Erythroblast (primary cell): ENCODE measurements at places on chromosomes 3 and 15.

- no peak for DNase-seq
Observed at GRCh38 chr15:45855907-45856579, 221.2 kb downstream of the SQOR start.

GRCh38 chr3:24589931-24590880, 95.6 kb upstream of the THRB start:
- DNase-seq = no peak

- no peak for DNase-seq
Observed at GRCh38 chr3:152236716-152237115, 32.0 kb upstream of the MBNL1 start.

- peak; percentile 95 for DNase-seq
Observed at GRCh38 chr3:50539356-50540286, 27.9 kb downstream of the C3orf18 start.
